ENCODE measurements at places on chromosomes 5 and 9.
A peak's percentile ranks its signal among the peaks of the same experiment; 100 is the strongest.

- no peak for DNase-seq
These were observed at the start of gene LTC4S for GRCh38 chr5:179793468-179794139. TSS of gene LTC4S (plus strand) at chr5:179793986. CDS start at chr5:179794081, 95 bp downstream.

- DNase-seq: peak; percentile 6
These were observed 10.1 kb downstream of the OLFML2A start for GRCh38 chr9:124786881-124787573.

GRCh38 chr5:159800131-159800840 lies 116.0 kb upstream of the ADRA1B start:
- no peak for DNase-seq

GRCh38 chr9:131263701-131264100 lies 12.6 kb downstream of the FAM78A start:
- DNase-seq: no peak

- no peak for DNase-seq
These were observed 971 bp downstream of the PHYKPL start for GRCh38 chr5:178231539-178232123.

- DNase-seq: no peak
These were observed 6.8 kb upstream of the PRUNE2 start for GRCh38 chr9:76912636-76913275.

DNA sequence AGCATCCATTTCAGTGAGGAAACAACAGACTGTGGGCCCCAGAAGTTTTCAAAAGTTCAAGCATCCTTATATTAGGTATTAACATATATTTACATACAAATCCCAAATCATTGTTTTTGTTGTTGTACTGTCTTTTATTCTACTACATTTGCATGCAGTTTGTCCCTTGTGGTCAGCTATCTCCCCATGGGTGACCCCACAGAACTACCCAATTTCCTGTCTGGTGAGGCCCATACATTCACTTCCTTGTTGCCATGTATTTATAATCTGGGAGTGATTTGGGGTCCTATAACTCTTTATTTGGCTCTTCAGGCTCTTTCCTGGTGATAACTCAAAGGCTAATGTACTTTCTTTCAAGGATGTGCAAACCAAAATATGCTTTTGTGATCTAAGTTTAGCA lies 3.3 kb upstream of the CD180 start:
- DNase-seq: no peak

DNA sequence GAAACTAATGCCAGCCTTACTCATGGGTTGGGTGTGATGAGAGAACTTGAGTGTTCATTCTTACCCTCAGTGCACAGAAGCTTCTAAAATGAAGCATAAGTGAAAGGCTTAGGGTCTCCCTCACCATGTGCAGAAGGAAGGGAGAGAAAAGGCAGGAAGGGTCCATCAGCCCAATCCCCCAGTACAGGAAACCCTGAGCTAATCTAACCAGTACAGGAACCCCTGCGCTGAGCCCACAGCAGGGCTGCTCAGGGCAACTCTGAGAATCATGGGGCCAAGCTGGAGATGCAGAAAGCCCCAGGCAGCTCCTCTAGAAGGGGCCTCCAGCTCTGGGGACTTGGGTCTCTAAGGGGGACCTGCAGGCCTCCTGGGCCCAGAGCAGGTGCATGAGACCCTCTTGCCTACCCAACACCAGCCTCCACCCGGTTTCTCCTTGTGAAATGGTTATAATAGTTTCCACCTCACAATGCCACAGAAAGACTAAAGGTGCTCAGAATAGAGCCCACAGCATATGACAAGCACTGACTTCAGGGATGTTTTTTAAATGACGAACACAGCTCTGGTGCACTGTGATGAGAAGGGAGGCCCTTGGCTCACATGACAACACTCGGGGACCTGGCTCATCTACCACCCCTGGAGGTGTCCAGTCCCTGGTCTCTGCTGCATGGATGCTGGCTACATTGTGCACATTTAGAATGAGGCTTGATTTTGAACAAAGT lies 190.1 kb downstream of the ACTL7B start:
- DNase-seq: no peak

DNA sequence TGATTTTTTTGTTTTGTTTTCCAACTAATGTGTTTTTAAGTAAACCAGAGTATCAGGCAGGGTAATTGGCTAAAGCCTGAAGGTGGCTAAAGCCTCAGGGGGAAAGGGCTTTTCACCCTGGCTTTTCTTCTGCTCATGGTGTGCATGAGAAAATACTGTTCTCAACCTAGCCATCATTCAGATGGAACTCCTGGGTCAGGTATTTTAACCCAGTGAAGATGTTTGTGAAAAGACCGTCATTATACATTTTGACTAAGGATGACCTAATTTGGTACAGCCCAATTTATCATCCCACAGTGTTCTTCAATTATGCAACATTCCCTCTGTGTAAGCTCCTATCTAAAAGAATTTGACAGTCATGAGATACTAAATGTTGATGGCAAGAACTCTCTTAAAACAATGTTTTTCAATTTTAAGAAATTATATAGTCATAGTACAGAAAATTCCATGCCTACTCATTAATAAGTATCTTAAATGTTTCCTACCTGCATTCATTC lies 209.5 kb upstream of the TARS1 start:
- DNase-seq: no peak

DNA sequence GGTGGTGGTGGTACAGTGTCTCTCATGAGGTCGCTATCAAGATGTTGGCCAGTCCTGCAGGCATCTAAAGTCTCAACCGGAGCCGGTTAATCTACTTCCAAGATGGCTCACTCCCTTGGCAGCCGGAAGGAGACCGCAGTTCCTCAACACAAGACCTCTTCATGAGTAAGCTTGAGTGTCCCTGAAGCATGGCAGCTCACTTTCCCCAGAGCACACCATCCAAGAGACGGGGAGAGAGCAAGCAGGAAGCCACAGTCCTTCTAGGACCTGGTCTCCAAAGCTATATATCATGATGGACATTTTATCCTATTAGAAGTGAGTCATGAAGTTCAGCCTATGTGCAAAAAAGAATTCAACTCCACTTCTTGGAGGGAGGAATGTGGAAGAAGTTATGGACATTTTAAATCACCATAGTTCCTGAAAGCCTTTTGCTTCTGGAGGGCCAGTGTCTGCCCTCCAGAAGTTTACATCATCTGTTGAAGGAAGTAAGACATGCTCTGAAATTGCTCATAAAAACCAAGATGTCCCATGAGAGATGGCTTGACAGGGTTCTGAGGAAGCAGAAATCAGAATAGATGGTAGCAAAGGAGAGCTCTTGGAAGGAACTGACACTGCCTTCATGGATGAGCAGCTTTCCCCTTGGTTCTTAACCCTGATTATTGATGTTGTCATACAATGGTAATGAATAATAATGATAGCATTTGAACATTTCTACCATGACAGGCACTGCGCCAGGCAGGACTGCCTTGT lies 21.3 kb downstream of the GALNT10 start:
- no peak for DNase-seq

DNA sequence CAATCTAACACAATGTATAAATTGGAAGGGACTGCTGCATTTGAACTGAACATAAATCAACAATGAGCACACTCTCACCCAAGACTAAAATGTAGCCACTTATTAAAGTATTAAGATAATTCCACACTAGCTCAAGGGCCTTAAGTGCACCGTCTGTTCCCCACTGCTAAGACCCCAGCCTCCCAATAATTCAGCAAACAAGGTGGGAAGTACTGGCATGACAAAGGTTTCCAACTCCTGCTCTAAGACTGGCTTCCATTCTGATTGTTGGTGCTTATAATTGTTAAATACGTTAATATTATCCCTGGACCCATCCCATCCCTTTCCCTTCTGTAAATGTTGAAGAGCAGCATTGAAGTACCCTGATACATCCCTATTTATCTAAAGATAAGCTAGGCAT lies 636.7 kb downstream of the NR2F1-AS1 start:
- no peak for DNase-seq

- no peak for DNase-seq
These were observed 43.8 kb upstream of the SPTLC1 start for GRCh38 chr9:92159058-92159457.

DNA sequence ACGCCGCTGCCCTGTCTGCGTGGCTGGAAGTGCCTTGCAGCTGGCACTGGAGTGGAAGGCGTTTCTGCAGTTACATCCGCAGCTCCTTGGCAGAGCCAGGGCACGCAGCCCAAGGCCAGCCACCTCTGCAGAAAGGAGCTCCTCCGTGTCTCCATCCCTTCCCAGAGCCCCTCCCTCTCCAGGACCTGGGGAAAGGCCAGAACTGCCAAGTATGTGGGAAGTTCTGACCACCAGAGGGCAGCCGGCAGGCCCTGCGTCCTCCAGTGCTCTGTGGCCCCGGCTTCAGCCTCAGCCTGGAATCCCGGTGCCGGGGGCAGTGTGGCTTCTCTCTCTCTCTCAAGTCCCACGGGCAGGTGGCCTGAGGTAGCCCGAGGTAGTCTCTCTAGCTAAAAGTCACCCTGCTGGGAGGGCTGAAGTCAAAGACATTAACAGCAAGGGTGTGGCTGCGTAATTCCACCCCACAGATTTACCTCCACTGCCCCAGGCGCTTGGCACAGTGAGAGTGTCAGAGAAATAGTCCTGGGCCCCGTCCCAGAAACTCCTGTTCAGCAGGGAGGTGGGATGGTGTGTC lies 101.7 kb upstream of the FCN2 start:
- peak; percentile 84 for DNase-seq
